ENCODE measurements at places on chromosomes 2 and 18.

GRCh38 chr2:168456521-168457189 is 583 bp downstream of the CERS6 start:
- no peak for DNase-seq

DNA sequence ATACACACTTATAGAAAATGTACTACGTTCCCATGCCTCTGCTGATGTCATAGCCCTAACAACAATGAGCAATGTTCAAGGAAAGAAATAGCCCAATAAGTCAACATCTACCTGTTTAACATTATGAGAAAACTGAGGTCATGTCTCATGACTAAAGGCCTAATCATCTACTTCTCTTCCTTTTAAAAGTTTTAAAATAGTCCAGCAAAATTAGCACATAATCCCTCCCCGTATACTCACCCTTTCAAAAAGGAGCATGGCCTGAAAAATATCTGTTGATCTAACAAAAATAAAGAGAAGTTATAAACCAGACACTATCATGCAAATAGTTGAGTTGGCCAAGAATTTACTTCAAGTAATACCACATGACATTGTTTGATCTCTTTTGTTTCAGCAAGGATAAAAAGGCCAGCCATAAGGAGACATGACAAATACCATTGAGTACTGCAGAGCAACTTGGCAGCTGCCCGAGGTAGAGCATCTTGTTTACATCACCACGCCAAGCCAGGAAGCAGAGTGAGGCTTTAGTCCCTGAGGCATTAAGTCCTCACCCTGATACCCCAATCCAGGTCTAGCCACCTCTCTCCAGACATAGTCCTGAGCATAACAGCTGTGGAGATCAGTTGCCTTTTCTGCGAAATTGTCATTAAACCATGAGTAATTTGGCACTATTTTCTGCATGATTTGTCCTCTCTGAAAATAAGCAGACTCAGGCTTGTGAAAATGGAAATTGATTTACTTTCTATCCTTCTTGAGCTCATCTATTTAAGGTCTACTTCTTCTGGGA is 137.4 kb upstream of the ETAA1 start:
- DNase-seq = no peak

- no peak for DNase-seq
Observed at GRCh38 chr18:75240433-75240832, 29.8 kb downstream of the TSHZ1 start.

- DNase-seq = no peak
Observed at GRCh38 chr2:28252311-28252710, 140.3 kb upstream of the FOSL2 start.

DNA sequence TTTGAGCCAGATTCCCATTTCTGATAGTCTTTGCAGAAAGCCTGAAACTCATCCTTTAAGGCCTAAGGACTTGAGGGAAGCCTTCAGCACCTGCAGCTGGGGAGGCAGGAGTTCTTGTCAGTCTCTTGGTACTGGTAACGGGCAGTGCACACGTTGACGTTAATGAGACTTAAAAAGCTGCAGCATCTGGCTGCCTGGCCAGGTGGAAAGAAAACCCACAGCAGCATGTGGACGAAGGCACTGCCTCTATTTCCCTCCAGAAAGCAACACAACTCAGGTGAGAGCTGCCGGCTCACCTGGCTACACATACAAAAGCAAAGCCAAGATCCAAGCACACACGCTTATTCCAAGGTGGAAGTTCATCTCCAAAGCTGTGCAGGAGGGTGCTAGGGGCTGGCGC is 178.8 kb downstream of the ANAPC1 start:
- no peak for DNase-seq

GRCh38 chr2:9556121-9556743 is 602 bp upstream of the ADAM17 start:
- no peak for DNase-seq

DNA sequence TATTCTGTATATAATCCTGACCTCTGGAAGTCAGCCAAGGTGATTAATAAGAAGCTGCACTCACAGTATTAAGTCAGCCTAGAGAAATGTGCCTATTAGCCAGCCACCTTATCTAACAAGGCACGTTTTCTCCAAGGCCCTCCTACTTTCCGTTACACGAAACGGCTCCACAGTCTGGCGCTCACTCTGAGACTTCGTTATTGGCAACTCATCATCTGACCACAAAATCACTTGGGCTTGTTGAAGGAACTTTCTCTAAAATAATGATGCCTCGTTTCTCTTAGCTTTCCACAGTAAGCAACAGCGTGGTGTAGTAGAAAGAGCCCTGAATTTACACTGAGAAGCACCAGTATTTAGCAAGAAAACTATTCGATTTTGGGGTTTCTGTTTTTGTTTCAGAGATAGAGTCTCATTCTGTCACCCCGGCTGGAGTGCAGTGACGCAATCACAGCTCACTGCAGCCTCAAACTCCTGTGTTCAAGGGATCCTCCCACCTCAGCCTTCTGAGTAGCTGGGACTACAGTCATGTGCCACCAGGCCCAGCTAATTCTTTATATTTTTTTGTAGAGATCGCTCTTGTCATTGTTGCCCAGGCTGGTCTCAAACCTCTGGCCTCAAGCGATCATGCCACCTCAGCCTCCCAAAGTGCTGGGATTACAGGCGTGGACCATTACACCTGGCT is 53.6 kb upstream of the SLC14A1 start:
- DNase-seq = no peak

GRCh38 chr2:16693854-16694253 is 28.2 kb upstream of the CYRIA start:
- DNase-seq = no peak

- DNase-seq = no peak
Observed at GRCh38 chr2:85924522-85924921, 35.7 kb upstream of the ST3GAL5 start.

DNA sequence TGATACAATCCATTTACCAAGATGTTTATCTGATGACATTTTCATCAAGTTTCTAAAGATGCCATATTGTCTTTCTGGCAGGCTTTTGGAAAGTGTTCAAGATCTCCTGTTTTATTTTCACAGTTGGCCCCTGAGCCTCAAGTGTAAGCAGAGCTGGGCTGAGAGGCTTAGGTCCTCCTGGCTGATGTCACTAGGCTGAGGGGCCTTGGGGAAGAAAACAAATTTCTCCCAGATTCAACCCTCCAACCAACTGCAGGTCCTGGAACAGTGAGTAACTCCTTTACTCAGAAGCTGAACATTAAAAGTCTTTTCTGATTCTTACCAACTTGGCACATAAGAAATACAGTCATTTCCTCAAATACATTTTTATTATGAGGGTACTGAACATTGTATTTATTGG is 14.9 kb upstream of the IL1RL1 start:
- DNase-seq = no peak

GRCh38 chr2:119689218-119689617 is 10.2 kb downstream of the TMEM177 start:
- no peak for DNase-seq

GRCh38 chr2:156896294-156896693 is 361.2 kb upstream of the GALNT5 start:
- DNase-seq = no peak
